Stimulated activated CD8-positive, alpha-beta memory T cell treated with anti-CD3 and anti-CD28 coated beads, Interleukin-2, amount 100 ng/mL, for 1 hour (primary cell): ENCODE measurements at places on chromosomes 2 and 18.
A peak's percentile ranks its signal among the peaks of the same experiment; 100 is the strongest.

- no peak for DNase-seq
These were observed 45.2 kb upstream of the NOSTRIN start for GRCh38 chr2:168757223-168757622.

DNA sequence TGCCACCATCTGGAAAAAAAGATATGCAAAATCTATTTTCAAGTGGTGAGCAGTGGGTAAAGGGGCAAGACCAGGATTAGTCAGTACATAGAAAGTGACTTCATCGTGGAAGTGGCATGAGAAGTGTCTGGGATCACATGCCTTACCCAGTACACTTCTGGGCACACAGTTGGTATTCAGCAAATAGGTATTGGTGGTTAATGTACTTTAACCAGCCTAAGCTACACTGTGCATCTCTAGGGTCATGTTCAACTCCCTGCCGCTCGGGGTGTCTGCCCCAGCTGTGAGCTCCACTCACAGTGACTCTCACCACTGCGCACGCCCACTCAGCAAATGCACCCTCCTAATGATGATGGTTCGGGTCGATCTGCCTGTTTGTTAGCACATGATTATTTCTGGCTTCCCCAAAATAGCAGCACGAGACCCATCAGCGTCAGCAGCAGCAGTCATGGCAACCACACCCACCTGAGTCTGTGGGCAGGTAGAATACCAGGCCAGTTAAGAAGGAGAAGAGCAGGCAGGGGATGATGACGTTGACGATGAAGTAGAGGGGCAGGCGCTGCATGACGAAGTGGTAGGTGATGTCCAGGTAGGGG, 11.1 kb downstream of the CHRNA1 start:
- no peak for DNase-seq

- no peak for DNase-seq
These were observed 212.9 kb downstream of the MTX2 start for GRCh38 chr2:176482107-176482506.

DNA sequence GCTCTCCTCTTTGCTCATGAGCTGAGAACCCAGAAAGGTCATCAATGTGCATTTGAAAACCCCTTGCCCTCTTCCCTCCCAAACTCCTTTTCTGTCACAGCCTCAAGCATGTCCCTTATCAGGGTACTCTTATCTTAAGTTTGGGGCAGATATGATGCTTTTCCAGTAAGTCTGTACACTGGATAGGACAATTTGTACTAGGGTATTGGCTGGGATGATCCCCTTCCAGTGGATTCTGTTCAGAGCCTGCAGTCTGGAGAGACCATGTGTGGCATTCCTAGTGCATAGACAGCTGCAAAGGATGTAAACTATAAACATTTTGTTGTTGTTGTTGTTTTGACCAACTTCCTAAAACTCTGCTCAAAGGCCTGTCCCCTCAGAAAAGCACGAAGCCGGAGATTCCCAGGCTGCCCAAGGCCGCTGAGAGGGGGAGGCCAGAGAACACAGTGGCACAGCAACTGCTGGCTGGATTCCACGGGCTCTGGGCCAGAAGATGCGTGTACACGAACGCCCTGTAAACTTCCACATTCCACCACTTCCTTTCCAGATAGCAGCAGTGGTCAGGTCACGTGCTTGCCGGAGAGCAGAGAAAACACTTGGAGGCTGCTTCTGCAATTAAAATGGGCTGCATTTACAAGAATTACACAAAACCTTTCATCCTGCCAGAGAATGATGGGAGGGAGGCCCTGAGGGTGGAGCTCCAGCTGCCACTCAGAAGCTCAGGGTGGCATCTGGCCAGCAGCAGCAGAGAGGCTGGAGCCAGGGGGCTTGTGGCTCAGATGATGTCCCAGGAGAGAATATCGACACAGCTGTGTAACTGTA, 42.1 kb downstream of the BMP10 start:
- peak; percentile 34 for DNase-seq

DNA sequence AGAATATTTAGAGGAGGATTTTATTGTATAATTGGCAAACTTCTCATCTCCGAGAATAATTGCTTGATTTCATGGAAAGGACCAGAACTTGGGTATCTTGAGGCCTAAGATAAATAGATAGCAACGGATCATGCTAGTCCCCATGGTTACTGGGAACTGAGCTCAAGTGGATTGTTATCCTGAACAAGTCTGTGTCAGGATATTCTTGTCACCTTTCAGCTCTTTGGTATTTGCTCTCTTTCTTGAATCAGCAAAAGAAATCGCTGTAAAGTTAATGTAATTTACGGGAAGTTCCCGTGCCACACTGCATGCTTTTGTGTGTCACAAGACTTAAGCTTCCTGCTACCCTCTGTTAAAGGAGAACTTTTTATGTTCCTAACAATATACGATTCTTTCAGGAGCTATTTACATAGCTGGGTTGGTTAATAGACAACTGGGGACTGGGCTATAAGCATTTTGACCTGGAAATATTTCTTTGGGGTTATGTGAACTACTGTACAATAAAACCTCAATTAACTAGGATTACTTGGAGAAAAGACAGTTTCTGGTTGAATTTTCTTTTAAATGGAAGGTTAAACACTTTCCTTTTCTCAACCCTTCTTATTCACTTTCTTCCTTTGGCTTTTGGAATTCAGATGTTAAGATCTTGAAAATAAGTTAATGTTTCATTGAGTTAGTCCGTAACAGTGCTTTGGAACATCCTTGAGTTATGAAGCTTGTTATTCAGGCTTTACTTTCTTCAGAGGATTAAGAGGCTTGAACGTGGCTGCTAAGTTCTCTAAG, 151.2 kb downstream of the FMNL2 start:
- no peak for DNase-seq

- DNase-seq = no peak
These were observed 2.2 kb downstream of the CDKL4 start for GRCh38 chr2:39241588-39241987.

DNA sequence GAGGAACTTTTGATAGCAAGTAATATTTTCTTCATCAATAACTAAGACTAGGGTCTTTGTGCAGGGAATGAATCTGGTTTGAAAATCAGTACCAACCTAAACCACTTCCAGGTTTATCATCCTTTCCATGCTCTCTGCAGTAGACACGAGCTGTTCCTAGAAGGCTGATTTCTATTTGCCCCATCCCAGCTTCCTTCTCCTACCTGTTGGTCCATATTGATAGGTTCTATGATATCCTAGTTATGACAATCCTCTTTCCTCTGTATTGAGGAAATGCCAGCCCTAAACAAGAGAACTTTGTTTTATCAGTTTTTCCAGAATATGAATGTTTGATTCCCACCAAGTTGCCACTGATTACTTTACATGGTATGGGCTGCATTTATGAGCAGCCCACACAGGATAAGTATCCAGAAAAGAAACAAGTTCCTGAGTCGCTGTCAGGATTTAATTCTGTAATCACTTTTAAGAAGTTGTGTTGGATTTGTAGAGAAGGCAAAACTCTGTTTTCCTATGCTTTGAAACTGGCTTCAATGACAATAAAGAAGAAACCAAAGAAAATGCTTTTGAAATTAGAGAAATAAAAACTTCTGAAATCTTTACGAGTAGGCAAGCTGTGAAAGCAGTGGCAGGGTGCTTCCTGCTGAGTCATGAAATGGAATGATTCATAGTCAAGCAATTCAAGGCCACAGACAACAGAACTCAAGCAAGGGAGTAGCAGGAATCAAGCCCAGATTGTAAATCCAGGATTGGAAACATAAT, 37.3 kb upstream of the TANK start:
- DNase-seq = no peak

DNA sequence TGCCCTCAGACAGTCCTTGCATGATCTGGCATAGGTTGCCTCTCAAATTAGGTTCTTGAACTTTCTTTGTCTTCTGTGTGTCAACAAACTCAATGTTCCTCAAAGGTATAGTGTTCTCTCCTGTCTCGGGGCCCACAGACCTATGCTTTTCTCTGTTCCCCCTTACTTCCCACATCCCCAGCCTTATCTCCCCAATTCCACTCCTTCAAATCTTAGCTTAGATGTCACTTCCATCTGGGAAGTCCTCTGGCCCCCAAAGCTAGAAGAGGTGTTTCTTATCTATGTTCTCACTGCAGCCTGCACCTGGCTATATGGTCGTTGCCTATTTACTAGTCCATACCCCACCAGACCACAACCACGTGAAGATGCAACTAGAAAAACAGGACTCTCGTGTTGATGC, 134.6 kb upstream of the MYCN start:
- DNase-seq = no peak

- no peak for DNase-seq
These were observed 3.2 kb downstream of the SH3YL1 start for GRCh38 chr2:260507-261161.

DNA sequence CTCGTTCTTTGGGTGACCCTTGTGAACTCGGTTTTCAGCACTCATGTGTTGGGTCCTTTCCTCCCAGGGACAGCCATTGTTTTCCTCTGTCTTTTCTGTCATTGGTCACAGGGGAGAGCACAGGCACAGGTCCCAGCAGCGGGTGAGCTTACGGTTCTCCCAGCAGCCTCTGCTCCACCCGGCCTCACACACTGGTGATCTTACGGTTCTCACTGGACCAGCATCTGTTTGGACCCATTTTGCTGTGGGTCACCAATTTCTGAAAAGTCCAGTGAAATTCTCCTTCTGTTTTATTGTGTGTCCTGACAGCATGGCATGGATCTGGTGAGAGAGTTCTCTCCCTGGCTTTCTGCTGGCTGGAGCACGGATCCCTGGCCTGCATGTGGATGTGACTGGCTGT, 49.8 kb upstream of the ANKRD62 start:
- DNase-seq = no peak

GRCh38 chr2:42142547-42143184, 26.5 kb upstream of the EML4 start:
- DNase-seq = no peak

DNA sequence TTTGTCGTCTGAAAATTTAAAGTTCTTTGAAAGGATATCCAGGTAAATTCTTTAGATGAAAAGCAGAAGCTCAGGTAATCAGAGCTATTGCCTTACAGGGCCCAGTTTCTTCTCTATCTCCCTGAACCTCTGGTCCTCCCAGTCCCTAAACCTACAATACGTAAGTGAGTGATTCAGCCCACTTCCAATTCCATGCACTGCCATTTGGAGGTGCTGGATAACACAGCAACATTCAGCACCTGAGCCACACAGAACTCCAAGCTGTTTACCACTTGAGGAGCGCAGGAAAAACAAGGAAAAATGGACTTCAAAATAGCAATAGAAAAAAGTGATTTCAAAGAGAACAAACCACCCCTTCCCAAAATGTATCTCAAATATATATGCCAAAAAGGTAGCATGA, 105.0 kb upstream of the DNAJC10 start:
- no peak for DNase-seq

DNA sequence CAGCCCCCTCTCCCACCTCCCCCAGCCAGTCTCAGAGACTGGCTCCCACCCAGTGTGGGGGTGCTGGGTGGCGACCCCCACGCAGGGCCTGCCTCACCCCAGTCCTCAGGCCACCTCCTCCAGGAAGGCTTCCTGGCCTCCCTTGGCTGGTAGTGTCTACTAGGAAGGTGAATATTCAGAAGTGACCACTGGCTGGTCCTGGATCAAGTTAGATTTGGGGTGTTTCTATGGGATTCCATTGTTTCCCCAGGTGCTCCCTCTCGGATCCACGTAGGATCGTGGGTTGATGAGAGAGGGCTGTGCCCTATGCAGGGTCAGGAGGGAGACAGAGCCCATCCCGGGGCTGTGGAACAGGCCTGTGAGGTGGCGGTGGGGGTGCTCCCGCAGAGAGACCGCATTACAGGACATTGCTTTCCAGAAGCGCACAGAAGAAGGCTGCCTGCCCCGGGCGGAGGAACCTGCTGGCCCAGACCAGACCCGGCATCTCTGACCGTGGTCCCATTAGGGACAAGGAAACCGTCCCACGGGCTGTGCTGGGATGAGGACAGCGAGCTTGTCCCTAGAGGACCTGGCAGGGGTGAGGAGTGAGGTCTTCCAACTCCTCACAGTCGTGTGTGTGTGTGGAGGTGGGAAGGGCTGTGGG, 3.3 kb downstream of the PDCD1 start:
- DNase-seq = no peak

- DNase-seq = no peak
These were observed 212.7 kb downstream of the PLCL1 start for GRCh38 chr2:198017068-198017467.
